Activated CD8-positive, alpha-beta memory T cell treated with anti-CD3 and anti-CD28 coated beads for 1 hour (primary cell): ENCODE measurements at places on chromosomes 3 and 15.

- no peak for DNase-seq
These were observed 120.1 kb upstream of the THBS1 start for GRCh38 chr15:39460748-39461147.

GRCh38 chr3:134618478-134619300 is 32.1 kb downstream of the KY start:
- no peak for DNase-seq

DNA sequence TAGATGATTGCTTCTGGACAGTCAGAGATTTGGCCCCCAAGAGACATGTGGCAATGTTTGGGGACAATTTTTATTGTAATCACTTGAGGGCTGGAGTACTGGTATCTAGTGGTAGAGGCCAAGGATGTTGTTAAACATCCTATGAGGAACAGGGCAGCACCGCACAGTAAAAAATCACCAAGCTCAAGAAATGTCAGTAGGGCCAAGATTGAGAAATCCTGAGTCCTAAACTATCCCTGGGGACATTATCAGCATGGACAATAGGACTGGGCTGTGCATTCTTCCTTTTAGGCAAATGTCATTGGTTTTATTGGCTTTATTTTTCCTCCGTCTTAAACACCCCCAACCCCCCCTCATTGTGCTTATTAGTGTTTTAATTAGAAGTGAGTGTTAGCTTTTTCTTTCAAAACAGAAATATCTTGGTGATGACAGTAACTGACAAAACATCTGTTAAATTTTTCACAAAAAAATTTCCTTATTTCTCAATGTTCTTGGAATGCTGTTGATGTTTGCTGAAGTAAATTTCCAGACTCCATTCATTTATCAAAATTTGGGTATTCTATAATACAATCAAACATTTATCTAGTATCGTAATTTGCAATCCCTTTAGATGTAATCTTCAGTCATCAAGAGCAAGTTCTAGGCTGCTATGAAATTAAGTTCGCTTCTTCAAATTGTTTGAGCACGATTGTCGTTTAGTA is 944.4 kb downstream of the VGLL3 start:
- DNase-seq, result no peak

- DNase-seq, result no peak
These were observed 98.4 kb downstream of the FSIP1 start for GRCh38 chr15:39684233-39684632.

- peak; percentile 40 for DNase-seq
These were observed 25.0 kb downstream of the CRYGS start for GRCh38 chr3:186519021-186519658.

GRCh38 chr15:67506775-67507747 is 13.9 kb upstream of the C15orf61 start:
- no peak for DNase-seq

DNA sequence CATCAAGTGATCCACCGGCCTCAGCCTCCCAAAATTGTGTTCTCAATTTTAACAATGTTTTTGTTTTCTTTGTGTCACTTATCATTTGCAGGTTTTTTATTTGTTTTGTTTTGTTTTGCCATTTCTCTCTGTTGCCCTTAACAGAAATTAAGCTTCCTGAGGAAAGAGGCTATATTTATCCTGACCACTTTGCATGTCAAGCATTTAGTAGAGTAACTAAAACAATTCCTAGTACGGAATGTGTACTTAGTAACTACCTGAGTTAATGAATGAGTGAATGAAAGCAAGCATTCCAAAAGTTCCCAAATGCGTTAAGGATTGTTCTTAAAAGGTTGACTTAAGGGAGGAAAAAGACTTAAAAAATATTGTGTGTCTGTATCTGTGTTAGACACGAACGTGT is 193.1 kb downstream of the GBE1 start:
- no peak for DNase-seq

- no peak for DNase-seq
These were observed 56.4 kb downstream of the FEM1B start for GRCh38 chr15:68333775-68334470.

DNA sequence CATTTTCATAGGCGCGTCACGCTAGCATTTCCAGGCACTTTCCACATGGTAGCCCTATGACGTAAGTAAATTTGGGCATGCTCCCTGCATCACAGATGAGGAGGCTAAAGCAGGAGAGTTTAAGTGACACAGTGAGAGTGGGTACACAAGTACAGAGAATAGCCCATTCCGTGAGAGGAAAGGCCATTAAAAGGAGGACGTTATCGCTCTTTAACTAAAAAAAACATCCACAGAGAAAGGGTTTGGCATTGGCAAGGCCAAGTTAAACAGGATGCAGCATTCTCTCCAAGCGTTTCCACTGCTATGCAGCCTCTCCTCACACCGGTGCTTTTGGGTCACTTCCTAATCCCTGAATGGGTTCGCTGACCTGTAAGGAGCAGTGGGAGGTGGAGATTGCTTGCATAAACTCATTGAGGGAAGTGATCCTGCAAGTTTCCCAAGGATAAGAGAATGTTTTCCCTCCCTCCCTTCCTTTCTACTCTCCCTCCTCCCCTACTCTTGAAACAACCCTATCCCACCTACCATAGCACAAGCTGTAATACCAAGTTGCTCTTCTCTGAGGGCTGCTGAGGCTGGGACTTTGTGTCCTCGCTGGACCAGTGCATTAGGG is 147.7 kb downstream of the VGLL4 start:
- DNase-seq, result no peak

- no peak for DNase-seq
These were observed 78.4 kb upstream of the PRR23E start for GRCh38 chr3:127114337-127115070.

DNA sequence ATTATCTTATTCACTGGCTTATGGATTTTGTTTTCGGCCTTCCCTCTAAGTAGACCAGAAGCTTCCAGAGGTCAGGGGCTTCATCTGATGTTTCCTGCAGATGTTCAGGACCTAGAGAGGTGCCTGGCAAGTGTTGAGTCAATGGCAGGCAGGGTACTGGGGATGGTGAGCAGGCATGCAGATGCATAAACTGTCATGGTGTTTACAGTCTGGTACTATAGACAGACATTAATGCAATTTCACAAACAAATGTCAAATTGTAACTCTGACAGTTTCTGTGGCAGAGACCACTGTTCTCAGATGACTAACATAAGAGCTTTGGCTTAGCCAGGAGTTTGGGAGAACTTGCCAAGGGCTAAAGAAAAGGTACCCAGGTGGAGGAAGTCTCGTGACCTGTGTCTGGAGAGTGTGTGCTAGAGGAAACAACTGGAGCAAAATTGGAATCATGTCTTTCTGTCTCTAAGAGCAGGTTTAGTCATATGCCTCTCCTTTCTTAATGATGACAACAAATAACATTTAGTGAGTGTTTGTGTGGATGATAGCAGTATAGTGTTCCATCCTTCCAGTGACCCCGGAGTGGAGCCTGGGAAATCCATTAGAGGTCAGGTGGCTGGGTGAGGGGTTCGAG is 53.7 kb upstream of the TRAK1 start:
- no peak for DNase-seq

DNA sequence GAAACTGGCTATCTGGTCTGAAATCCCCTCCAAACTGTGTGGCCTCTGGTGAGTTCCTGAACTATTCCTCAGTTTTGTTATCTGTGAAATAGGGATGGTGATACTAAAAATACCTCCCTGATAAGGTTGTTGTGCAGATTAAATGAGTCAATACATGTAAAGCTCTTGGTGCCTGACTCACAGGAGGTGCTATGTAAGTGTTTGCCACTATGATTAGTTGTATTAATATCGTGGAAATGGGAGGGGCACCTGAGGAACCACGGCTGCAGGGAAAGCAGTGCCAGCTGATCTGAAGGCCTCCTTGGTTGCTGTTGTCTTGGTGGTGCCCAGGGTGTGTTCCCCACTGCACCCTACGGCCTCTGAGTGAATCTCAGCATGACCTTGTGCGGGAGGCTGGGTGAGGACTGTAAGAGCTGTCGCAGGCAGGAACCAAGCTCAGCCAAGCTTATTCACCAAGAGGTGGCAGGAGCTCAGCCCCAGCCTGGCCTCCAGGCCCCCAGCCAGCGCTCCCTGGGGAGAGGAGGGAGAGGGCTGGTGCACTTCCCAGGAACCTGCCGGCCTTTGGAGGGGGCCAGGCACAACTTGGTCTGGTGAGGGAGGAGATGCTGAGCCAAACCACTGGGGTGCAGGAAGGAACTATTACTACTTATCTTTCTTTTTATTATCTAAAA is 44.8 kb upstream of the CCDC174 start:
- DNase-seq, result no peak

GRCh38 chr3:133455960-133456359 is 56.1 kb downstream of the BFSP2 start:
- no peak for DNase-seq

DNA sequence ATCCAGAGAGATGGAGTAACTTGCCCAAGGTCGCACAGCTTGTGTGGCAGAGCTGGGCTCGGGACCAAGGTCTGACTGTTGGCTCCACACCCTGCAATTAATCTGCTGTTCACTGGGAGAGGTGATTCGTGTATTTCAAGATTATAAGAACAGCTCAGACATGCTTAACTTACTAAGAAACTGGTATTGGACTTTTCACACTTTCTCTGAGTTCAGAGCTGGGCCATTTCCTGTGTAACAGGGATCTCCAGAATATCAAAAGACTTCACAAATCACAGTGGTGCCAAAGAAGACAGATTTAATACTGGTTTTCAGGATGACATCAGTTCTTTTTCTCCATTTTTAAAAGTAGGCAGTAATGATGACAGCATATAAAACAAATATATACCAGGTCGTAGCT is 156.8 kb upstream of the UBE2E1 start:
- no peak for DNase-seq

- DNase-seq, result no peak
These were observed 25.3 kb upstream of the ARHGEF26 start for GRCh38 chr3:154095832-154096421.

- DNase-seq, result no peak
These were observed 11.7 kb upstream of the LYZL4 start for GRCh38 chr3:42421818-42422796.

DNA sequence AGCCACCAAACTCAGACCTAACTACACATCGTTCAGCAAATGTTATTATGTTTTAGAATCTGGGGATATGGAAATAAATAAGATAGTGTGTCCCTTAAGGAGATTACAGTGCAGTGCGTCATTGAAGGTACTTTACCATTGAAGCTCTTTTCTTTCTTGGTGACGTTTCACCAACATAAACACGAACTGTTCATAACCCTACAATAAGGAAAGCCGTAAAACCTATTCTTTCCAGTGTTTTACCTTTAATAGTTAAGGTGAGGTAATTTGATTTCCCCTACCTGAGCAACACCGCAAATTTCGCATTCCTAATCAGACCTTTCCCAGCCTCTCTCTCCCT is 826 bp downstream of the CCDC66 start:
- DNase-seq, result no peak

GRCh38 chr15:31285772-31286261 is 40.8 kb upstream of the KLF13 start:
- DNase-seq, result no peak

DNA sequence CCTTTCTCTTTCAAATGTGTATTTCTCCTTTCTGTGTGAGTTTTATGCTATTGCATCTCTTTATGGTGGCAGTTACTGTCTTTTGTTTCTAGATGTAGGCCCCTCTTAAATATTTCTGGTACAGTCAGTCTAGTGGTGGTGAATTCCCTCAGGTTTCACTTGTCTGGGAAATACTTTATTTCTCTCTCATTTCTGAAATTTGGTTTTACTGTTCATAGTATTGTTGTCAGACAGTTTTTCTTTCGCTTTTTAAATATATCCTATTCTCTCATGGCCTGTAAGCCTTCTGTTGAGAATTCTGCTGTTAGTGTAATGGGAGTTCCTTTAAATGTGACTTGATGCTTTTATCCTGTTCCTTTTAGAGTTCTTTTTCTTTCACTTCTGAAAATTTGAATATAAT is 874.0 kb downstream of the PLOD2 start:
- DNase-seq, result no peak

- no peak for DNase-seq
These were observed 73.1 kb downstream of the WDR76 start for GRCh38 chr15:43899928-43900327.

DNA sequence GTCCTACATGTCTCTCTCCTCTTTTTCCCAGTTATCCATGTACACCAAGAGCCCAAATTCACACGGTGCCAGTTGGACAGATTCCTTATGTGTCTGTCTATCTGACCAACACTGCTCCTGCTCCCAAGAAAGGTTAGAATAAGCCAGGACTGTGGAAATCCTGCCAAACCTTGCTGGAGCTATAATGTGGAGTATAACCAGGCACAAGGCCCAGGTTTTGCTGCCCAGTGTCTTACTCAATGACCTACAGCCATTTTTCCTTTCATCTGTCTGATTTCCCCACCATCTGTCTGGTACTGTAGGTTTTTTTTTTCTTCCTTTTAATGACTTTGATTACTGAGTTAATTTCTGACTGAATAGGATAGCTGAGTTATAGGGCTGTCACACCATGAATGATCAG is 26.5 kb upstream of the MINDY4B start:
- no peak for DNase-seq

GRCh38 chr15:27062951-27063350 is 92.0 kb downstream of the GABRG3 start:
- DNase-seq, result no peak

DNA sequence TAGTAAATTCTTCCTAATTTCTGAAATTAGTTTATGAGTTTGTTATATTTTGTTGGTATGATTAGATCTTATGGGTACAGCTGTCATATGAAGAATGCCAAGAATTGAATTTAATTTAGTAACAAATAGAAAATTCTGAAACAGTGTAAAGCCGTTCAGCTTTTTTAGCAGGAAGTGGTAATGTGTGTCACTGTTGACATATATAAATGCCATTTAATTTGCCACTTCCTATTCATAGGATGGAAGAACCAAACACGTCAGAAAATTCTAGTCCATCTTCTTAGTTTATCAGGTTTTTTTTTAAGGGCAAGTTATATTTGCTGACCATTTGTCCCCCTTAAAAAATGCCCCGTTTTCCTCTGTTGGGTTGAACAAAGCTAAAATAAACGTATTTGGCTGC is 43.0 kb downstream of the RAB8B start:
- no peak for DNase-seq

- no peak for DNase-seq
These were observed 34.4 kb downstream of the PAQR9 start for GRCh38 chr3:142929109-142929508.

DNA sequence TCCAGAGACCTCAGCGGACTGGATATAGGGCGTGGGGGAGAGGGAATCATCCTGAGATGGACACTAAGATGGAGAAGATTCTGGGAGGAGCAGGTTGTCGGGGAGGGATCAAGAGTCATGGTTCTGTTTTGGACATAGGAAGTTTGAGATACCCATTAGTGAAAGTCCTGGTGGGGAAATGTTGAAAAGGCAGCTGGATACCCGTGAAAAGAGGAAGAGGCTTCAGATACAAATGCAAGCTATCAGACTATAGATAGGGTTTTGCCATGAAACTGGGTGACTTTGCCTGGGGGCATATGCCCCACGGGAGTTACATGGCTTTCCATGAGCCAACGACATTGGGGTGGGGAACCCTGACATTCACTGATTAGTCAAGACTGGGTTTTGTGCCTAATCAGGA is 1.1 kb upstream of the GPR62 start:
- no peak for DNase-seq

DNA sequence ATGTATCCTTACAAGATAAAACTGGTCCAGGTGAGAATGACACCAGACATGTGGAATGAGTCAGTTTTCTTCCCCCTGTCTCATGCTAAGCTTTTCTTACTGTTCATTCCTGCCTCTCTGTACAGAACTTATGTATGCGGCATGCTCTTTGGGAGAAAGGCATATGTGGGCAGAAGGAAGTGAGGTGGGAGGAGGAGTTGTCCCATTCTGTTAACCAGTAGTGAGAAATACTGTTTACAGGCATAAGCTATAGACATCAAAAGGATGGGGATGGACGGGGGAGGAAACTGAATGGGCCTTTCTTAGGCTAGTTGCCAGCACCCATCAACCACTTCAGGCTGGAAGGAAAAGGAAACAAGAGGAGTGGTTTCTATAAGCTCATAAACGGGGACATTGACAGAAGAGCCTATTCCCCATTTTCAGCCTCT is 143.6 kb upstream of the BHLHE40 start:
- DNase-seq, result no peak
